Head of caudate nucleus (tissue), 42 donors: ENCODE measurements at places on chromosomes 1 and 21.

DNA sequence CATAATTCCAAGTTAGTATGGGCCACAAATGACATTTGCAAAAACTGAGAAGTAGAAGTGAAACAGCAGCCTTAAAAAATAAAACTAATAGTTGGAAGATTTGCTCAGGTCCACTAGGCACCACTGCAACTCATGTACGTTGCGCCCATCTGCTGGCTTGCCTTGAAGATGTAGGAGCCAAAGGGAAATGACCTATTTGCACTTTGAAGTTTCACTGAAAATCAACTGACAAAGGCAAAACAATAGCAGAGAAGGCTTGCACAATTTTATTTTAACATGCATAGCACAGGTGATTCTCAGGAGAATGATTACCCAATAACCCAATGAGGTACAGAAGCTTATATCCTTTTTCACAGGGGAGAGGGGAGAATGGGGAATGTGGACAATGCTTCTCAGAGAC, 170.1 kb upstream of the USP25 start:
- DNase-seq = no peak

DNA sequence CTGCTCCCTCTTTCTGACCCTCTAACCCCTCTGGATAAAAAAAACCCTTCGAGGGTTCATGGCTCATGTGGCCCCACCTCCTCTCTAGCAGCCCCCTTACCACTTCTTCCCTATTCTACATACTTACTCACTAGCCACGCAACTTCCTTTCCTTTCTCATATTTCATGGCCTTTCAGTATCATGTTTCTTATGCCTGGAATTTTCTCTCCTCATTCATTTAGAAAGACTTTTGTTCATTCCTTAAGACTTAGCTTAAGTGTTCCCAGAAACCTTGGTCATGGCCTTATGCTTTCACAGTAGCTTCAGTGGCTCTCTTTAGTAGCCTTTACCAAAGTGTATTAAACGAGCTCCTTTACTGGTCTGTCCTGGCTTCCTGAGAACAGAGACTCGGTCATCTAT, 6.1 kb downstream of the ACP6 start:
- no peak for DNase-seq

DNA sequence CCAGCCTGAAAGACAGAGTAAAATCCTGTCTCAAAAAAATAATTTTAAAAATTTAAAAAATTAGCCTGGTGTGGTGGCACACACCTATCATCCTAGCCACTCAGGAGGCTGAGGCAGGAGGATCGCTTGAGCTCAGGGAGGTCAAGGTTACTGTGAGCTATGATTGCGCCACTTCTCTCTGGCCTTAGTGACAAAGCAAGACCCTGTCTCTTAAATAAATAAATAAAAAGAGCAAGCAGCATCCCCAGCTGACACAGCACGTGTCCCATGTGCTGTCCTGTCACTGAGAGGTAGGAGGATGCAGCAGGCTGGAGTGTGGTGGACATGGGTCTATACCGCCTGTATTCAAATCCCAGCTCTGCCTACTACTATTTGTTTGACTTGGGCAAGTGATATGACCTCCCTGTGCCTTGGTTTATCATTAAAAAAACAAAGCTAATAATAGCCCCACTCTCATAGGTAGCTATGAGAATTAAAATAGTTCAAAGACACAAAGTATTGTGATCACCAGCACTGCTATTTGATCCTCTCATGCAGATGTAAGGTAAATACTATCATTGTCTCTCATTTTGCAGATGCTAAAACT, 22.2 kb upstream of the ECE1 start:
- no peak for DNase-seq

DNA sequence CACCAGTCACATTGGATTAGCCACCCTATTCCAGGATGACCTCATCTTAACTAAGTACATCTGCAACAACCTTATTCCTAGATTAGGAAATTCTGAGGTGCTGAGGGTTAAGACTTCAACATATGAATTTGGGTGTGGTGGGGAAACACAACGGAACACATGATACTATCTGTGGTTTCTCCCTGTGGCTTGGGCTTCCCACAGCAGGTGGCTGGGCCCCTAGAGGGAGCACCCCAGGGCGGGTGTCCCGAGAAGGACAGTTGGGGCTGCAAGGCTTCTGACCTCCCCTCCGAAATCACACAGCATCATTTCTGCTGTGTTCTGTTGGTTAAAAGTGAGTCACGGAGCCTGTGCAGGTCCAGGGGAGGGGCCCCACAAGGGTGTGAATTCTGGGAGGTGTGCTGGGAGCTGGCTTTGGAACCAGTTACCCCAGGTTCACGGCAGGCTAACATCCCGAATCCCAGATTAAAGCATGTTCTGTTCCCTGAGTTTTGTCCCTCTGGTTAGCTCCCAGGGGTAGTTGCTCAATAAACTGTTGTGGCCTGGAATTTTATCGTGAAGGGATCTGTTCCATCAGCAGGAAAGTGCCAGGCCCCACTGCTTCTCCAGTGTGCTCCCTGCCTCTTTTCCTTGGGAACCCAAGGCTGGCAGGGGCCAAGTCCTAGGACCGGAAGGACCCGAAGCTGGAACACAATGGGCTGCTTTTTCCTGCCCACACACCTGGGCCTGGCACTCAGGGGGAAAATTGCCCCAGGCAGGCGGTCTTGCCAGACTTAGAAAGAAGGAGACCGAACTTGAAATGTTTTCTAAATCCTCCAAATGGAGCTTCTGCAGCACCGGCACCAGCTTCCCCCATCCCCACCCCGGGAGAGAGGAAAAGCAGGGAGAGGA, 154.0 kb upstream of the WNT4 start:
- no peak for DNase-seq

GRCh38 chr1:10924030-10924429, 88.4 kb upstream of the TARDBP start:
- no peak for DNase-seq

DNA sequence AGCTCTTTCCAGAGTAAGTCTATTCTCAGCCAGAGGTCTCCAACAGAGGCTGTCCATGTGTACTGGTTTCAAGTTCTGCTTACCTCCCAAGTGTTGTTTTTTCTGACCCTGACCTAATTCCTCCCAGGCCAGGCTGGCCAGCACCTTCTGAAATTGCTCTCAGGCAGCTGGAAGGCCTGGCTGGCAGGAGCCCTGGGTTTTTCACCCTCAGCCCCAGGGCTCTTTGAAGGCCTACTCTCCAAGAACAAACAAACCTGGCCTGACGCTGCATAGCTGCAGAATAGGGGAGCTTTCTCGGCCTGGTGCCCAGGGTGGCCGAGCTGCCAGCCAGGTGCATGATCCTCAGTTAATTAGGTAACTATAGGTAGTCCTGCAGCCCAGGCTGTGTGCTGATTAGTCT, 147.5 kb downstream of the CACNA1E start:
- no peak for DNase-seq

DNA sequence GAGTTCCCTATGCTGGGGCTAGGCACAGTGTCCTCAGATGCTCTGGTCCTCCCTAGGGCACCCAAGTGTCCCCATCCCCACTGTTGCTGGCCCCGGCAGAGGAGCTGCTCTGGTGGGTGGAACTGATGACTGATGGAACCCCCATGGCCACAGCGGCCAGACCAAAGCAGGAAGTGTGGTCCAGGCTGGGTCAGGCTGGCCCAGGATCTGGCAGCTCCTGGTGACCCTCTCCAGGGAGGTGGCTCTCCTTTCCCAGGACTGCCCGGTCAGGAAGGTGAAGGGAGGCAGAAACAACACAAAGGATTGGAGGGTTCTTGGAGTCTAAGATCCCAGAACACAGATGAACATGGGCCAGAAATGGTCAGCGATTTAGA, 1.1 kb downstream of the NKAIN1 start:
- DNase-seq = no peak

GRCh38 chr1:49048188-49048587, 271.5 kb upstream of the BEND5 start:
- no peak for DNase-seq

DNA sequence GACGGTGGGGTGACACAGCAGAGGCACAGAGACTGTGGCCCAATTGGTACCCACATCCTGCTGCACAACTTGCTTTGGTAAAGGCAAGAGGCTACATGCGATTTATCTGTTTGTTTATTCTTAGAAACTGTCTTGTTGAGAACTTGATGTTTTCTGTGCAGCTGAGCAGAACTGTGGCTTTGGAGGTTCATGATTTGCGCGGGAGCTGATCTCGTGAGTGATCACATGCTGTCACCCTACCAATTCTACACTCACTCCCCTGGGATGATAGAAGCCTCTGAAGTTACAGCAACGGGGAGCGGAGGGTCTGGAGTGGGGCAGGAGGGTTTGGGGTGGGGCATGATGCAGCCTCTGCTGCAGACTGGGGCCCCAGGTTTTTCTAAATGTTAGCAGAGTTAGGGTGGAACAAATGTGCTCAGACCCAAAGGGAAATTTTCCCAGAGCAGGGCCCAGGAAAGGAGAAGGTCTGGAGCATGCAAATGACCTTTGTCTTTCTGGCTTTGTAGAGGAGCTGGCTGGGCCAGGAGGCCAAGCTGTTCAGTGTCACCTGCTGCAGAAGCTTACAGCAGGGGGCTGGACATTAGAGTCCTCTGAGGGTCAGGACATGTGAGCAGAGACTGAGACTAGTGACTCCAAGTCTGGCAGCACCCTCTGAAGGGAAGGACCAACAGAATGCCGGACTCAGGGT, 83.6 kb downstream of the GRIK3 start:
- DNase-seq = no peak

- DNase-seq = no peak
Measured at GRCh38 chr1:221274373-221274772, 395.1 kb downstream of the HLX start.

GRCh38 chr1:18211764-18212163, 104.2 kb downstream of the IGSF21 start:
- peak; percentile 11 for DNase-seq

GRCh38 chr1:112144733-112145426, 155.4 kb upstream of the KCND3 start:
- DNase-seq = no peak

GRCh38 chr1:27568300-27569087, 35.5 kb downstream of the AHDC1 start:
- peak; percentile 68 for DNase-seq

DNA sequence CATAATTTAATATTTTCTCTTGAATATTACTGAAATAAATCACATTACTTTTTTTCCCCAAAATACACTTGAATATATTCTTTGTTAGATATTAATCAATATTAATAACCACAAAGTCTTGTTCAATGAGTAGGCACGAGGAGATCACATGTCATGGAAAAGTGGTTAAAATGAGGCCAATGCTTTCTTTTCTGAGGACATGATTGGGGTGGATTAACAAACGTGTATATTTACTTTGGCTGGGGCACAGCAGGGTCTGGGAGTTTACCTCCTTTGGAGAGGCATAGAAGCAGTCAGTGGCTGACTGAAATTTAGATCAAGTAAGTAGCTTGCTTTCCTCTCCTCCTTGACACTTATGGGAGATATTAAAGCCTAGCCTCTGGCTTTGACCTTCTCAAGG, 664.3 kb upstream of the B3GALT2 start:
- DNase-seq = no peak

- DNase-seq = no peak
Measured at GRCh38 chr1:58597076-58597475, 20.0 kb upstream of the TACSTD2 start.

DNA sequence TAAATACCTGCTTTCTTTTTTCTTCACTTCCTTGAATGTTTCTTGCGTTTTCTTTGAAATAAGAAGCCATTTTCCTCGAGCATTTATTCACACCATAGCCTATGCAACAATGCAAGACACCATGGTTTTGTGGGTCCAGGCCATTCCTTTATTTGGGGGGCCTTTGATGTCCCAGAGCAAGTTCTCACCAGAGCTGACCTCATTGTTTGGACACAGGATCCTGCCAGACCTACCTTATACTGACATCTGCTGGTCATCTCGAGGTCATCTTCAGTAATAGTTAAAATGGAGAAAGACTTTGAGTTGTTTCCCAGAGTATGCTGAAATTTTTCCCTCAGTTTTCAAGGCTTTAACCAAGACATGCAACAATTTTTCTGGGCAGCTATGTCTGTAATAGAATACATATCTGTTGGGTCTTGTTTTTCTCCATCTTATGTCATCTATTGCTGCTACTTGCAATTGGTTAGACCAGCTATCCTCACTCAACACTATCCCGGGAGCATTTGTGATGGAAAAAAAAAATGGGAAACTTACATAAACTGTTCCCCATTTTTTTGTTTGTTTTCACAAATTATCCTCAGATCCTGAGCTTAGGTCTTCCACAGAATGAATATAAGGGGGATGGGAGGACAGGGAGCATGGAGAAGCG, 34.0 kb upstream of the BACE2 start:
- DNase-seq = no peak

GRCh38 chr1:38045401-38046332, 926 bp downstream of the POU3F1 start:
- peak; percentile 27 for DNase-seq

- no peak for DNase-seq
Measured at GRCh38 chr1:116257836-116258235, 115.2 kb upstream of the ATP1A1 start.

- no peak for DNase-seq
Measured at GRCh38 chr1:240771450-240771849, 159.5 kb upstream of the GREM2 start.

GRCh38 chr21:41213021-41213420, 45.1 kb downstream of the BACE2 start:
- no peak for DNase-seq

- DNase-seq = no peak
Measured at GRCh38 chr1:43072314-43072713, 99.8 kb downstream of the EBNA1BP2 start.

DNA sequence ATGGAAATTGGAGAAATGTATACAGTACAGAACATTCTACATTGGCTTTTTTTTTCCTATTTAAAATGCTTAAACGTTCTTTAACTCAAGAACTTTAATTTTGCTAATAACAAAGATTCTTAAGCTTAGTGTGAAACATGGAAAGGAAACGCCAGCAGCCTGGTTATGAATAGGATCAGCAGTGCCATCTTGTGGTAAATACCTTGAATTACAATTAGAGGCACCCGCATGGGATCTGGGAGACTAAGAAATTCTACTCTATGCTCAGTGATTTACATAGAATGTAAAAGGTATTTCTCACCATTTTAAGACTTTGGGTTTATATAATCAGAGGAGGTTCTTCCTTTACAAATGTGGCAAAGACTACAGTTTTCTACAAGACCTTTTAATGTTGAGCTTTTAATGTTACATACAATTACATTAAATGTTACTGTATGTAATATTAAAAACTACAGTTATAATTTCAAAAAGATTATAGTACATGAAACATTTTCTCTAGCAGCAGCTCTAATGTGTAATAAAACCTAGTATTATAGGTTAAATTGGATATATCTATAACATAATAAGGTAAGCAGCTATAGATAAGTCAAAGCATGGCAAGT, 32.1 kb upstream of the APOBEC4 start:
- DNase-seq = no peak

- no peak for DNase-seq
Measured at GRCh38 chr1:93707956-93708355, 26.3 kb upstream of the BCAR3 start.

- DNase-seq = no peak
Measured at GRCh38 chr1:61839679-61840078, 97.4 kb downstream of the PATJ start.
